ENCODE measurements at places on chromosomes 2 and 18.

DNA sequence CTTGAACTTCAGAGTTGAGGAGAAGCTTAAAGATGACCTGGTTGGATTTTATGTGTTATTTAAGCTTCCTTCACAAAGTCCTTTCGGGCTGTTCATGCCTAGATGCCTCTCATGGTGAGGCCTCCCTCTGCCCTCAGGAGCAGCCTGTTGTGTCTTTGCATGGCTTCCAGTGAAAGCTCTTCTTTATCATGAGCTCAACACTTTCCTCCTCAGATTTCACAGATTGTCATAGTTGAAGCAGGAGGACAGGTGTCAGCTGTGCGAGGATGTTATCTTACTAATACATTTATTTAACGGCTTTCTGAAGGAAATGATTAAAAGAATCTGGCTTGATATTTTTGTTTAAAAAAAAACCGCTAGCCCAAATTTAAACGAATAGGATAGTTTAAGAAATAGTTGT lies 48.8 kb upstream of the ITSN2 start:
- no peak for DNase-seq

GRCh38 chr2:148943097-148943496 lies 68.1 kb downstream of the KIF5C start:
- no peak for DNase-seq

DNA sequence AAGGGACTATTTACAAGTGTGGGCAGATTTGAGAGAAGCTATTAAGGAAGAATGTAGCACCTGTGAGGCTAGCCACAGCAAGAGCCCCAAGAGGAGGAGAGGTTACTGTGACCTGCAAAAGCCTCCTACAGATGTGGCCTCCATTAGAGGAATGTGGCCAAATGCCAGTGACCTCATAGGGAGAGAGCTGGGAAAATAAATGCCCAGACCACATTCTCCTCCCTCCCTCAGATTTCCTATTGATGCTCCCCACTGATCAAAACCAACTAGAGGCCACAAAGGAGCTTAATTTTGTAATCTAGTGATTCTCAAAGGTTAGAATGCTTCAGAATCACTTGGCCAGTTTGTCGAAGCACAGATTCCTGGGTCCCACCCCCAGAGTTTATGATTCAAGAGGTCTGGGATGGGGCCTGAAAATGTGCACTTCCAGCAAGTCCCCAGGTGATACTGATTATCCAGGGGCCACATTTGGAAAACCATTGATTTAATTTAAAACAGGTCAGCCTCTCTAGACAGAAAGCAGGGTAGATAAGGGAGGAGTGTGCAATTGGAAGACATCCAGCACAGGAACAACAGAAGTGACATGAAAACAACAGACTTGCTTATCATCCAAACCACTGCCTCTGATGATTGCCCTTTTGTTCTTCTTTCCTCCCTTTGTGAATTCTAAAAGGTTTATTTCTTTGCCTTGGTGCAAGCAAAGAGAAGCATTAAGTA lies 61.2 kb upstream of the RBBP8 start:
- DNase-seq = no peak

DNA sequence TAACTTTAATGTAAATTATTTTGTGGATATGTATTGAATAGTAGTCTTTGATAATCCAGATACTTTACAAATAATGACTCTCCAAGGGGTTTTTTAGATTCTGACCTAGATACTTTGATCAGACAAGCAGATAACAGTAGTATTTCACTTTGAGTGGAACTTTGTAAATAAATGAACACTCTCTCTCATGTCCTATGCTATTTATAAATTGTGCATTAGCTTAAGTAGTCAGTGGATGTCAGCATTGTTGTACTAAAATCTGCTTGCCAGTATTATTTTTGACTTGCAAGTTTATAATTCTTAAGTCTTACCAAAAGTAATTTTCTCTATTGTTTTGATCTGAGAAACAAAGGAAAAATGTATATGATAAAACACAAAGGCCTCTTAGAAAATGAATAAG lies 1113.1 kb upstream of the NRXN1 start:
- no peak for DNase-seq

GRCh38 chr2:131104487-131105155 lies 515 bp upstream of the PLEKHB2 start:
- peak; percentile 23 for DNase-seq

GRCh38 chr2:32262105-32262504 lies 2.6 kb downstream of the NLRC4 start:
- no peak for DNase-seq

GRCh38 chr2:178227187-178227586 lies 32.9 kb downstream of the OSBPL6 start:
- DNase-seq = no peak

GRCh38 chr2:101395545-101396315 lies 8.4 kb upstream of the CREG2 start:
- DNase-seq = no peak

GRCh38 chr2:146123256-146123655 lies 1603.3 kb upstream of the ZEB2 start:
- DNase-seq = no peak

DNA sequence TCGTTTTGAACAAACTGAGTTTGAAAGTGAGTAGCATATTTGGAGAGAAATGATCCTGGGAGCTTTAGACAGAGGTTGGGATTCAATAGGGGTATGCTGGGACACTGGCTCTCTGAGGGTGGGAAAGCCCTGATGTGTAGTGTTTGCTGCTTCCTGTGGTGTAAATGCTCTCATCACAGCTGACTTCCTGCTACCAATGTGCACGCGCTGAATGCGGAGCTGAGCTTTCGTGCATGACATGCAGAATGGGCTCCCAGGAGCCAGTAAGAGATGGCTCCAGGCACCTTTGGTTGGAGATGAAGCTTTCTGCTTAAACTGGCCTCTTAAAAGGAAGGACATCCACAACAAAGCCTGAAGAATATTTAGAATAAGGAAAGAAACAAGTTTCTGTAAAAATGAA lies 224.1 kb upstream of the CCDC150 start:
- DNase-seq = no peak

GRCh38 chr18:30622104-30622503 lies 420.4 kb downstream of the DSC3 start:
- DNase-seq = no peak

DNA sequence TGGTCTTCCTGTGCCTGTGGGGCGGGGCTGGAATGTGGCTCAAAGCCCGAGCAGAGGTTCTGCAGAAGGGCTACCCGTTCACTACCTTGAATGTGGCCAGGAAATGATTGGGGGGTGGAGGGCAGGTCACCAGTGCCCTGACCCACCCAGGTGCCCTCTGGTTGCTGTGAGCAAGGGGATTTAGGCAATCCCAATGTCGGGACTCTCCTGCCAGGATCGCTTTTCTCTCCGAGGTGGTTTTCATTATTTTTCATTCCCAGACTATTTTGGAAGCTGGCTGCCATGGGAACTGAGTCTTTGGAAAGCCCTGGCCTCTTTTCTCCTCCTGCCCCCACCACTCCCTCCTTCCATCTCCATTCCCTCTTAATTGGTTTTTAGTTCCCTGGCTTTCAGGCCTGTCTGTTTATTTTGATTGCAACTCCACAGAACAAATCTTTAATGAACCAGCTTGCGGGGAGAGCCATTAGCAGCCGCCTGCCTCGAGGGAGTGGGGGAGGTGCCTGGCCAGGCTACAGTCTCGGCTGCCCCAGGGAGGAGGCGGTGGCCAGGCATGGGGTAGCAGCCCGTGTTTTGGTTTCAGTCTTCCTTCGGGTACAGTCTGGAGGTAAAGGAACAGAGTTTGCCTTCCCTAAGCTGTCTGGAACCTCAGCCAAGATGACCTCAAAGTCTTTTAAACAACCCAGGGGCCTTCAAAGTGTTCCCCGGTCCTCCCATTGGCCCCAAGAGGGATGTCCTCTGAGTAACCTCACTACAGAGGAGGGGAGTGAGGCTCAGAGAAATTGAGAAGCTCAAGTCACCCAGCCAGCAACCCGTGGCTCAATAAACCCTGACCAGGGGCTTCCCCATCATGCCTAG lies 114.4 kb upstream of the HAAO start:
- no peak for DNase-seq

DNA sequence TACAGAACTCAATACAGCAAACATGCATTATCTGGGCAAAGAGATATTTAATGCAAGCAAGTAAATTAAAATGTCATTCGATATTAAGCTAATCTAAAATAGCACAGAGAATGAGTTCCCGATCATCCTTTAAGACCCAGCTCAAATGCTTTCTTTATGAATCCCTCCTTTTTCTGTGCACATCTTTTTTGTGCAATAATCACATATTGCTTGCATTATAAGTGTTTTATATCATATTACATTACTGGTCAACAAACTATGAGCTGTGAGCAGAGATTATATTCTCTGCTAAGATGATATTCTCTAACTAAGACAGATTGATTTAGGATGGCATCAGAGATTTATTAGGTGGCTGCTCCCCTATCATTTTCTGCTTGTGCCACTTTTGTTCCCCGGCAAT lies 146.1 kb downstream of the ERBB4 start:
- no peak for DNase-seq

DNA sequence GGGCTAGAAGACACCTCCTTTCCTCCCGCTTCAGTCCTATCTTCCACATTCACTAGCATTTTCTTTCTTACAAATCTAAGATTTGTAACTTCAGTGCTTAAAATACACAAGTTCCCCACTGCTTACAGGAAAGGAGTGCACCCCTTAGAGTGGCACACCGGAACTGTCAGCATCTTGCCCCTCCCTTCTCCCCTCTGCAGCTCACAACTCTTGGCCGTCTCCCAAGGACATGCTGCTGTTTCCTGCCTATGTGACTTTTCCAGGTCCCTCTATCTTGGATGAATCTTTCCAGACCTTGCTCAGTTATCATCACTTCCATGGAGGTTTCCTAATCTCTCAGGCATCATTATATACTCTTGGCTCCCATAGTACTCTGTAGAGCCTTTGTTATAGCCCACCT lies 334.8 kb downstream of the CELF4 start:
- no peak for DNase-seq

DNA sequence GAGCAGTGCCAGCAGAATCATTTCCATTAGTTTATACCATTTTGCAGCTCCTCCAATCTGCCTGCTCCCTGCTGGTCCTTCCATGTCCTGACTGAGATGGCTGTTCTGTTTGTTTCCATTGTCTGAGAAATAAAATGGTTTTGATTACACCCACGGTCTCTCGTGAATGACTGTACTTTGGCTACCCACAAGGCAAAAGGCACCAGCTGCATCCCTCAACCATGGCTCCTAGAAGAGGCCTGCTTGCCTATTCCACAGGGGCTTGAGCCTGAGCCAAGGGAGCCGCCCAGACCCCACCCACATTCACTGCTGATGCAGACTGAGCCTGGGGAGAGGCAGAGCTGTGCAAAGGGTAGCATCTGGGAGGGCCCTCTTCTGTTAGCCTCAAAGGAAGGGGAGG lies 31.2 kb downstream of the MARCHF4 start:
- DNase-seq = no peak

Measured in effector memory CD8-positive, alpha-beta T cell (primary cell).